ENCODE measurements at places on chromosomes 2 and 18.

GRCh38 chr2:154132827-154133226, 261.1 kb downstream of the GALNT13 start:
- DNase-seq, result no peak

DNA sequence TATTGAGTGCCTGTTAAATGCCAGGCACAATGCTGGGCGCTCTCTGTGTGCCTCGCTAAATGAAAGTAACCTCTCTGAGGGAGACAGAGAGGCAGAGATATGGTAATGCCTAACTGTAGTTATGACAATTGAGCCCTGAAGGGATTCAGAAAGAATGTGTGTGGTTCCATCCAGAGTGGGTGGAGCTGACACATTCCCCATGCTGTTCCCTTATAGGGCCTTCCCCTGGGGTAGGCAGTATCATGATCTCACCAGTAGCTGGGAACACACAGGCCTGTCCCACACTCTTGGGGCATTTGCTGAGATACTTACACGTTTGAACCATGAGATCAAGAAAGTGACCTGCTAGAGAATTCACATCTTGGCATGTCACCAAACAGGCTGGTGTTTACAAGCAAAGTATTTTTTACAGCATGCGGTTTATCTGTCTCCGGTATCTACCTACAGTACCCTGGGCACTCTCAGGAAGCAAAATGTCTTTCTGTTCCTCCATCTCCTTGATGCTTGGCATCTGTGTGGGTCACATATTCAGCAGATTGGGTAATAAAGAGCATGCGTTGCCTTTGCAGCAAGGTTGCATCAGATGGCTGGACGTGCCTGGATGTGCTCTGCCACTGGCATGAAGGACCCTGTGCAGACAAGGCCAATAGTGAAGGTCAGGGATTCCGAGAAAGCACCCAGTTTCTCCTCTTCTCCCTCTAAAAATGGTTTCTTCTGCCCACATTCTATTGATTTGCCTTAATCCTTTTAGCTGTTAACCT, 9.4 kb downstream of the CTIF start:
- peak; percentile 86 for DNase-seq

DNA sequence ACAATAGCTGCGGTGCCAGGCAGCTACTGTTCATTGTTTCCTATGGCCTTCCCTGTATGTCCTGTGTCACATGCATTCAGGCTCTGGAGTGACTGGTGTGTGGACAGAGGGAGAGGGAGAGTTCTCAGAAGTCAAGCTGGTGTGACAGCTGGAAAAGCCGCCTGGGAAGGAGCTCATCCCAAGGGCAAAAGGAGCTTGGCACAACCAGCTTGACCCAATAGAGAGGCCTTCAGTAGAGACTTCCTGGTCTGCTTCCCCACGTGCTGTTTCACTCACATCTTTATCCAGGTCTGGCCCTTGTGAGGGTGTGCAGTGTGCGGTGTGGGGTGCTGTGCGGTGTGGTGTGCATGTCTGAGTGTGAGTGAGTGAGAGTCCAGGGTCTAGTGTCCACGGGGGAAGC, 11.1 kb upstream of the NT5DC4 start:
- no peak for DNase-seq

GRCh38 chr2:236956031-236956618, 129.6 kb upstream of the COPS8 start:
- no peak for DNase-seq

GRCh38 chr2:182324665-182325064, 102.2 kb downstream of the PDE1A start:
- no peak for DNase-seq

- no peak for DNase-seq
These were observed 34.6 kb upstream of the SP3 start for GRCh38 chr2:173999724-174000123.

DNA sequence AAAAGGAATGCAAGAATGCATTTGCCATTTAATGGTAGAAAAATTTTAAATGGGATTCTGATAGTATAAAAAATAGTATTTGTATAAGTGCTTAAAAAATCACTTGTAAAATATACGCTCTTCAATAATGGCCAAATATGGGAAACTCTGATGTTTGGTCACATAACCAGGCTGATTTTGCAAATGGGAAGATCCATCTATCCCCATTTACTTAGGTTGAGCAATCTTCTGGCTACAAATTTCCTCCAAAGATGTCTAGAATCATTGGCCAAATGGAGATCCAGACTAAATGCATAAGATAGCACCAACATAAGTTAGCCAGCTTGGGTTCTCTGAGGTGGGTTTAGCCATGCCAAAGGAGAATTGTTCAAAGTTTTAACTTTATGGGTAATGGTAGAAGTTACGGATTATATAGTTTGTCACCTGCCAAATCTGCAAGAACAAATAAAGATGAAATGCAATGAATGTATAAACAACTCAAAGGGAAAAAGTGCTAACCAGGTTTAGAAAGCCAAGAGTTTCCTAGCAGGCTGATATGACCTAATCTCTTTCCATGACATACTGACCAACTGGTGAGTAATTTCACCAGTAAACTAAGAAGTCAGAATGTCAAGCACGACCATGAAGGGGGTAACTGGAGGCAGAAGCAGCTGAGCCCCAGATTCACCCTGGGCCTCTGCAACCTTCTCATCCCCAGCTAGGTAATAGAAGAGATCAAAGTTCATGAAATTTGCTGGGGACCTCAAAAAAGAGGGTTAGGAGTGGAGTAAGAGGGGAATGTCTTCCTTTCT, 10.0 kb downstream of the RHOB start:
- no peak for DNase-seq

DNA sequence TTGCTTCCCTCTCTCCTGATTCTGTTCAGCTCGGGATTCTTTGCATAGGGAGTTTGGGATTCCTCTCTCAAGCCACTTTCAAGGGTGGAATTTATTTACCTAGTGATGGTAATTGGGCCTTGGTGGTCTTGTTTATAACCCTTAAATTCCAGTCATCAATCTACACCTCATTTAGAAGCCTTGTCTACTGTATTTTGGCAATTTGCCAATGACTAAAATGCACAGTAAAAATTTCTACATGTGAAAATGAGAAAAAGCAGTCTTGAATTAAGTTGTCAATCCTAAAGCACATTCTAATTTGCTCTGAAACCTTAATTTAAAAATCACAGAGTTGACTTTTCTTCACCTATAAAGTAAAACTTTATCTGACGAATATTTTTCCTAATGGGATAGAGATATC, 749.2 kb upstream of the CRIM1 start:
- DNase-seq, result no peak

DNA sequence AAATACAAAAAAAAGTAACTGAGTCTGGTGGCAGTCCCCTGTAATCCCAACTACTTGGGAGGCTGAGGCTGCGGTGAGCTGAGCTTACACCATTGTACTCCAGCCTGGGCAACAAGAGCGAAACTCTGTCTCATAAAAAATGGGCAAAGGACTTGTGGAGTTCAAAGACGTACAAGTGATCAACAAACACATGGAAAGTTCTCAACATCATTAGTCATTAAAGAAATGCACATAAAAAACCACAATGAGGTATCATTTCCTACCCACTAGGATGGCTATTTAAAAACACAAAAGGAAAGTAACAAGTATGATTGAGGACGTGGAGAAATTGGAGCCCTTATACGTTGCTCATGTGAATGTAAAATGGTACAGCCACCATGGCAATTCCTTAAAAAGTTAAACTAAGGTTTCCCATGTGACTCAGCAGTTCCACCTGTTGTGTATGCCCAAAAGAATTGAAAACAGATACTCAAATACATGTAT, 52.3 kb downstream of the RAB10 start:
- peak; percentile 24 for DNase-seq

DNA sequence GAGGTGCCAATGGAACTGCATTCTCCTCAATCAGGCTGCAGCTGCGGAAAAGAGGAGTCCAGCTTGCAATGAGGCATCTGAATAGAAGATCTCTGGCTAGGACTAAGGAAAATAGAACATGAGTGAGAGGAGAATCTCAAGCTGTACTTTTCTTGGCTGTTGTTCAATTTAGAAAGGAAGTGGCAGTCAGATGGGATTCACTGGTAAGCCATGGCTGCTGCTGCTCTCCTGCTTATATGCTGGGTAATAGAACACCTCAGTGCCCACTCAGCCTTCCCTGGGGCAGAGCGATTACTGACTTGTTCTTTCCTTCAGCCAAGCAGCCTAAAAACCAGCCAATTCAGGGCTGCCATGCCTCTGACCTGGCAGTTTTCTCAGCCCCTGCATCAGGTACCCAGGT, 17.6 kb upstream of the CHST9 start:
- no peak for DNase-seq

DNA sequence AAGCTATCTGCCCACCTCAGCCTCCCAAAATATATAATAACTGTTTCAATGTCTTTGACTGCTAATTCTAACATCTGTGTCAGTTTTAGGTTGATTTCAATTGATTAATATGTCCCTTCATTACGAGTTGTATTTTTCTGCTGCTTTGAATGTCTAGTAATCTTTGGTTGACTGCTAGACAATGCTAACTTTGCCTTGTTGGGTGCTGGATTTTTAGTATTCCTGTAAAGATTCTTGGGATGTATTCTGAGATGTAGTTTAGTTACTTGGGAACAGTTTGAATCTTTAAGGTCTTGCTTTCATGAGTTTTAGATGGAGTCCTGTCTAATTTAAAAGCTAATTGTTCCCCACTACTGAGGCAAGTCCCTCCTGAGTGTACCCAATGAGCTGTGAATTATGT, 114.4 kb downstream of the TFCP2L1 start:
- DNase-seq, result no peak

DNA sequence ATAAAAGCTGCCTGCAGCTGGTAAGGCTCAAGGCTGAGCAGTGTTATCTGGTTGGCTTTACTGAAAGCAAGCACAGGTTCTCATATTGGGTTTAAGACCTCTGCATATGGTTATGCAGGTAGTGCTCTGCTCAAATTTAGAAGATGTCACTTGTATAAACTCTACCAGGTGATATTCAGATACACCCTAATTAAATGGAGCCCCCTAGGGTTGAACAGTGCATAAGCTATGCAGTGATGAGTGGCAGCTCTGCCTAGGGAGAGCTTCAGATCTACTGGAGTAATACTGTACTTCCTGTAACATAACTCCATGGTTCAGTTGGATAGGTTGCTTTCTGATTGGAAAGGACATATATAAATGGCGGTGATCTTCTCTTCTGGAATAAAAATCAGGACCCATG, 222.7 kb downstream of the CYRIA start:
- no peak for DNase-seq

DNA sequence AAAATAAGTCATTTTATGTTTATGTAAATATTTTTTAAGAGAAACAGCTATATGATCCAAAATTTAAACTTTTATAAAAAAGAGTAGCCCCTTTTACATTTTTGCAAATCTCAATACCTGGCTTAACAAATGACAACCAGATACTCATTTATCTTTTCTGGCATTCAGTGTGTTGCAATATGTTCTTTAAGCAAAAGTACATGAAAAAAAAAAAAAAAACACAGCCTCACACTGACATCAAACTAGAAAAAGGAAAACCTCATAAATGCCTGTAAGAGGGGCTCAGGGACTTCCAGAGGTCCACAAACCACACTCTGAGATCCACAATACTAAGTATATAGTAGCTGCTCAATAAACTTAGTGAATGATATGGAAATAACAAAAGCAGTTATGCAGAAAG, 21.9 kb downstream of the PPP4R3B start:
- DNase-seq, result no peak

DNA sequence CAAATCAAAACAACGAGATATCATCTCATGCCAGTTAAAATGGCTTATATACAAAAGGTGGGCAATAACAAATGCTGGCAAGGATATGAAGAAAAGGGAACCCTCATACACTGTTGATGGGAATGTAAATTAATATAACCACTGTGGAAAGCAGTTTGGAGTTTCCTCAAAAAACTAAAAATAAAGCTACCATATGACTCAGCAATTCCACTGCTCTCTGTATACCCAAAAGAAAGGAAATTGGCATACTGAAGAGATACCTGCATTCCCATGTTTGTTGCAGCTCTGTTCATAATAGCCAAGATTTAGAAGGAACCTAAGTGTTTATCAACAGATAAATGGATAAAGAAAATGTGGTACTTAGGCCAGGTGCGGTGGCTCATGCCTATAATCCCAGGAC, 124.8 kb downstream of the MSTN start:
- DNase-seq, result no peak

GRCh38 chr18:9913151-9913525, 678 bp upstream of the VAPA start:
- DNase-seq, result peak; percentile 26

- DNase-seq, result no peak
These were observed 51.8 kb upstream of the CCDC150 start for GRCh38 chr2:196587739-196588138.

DNA sequence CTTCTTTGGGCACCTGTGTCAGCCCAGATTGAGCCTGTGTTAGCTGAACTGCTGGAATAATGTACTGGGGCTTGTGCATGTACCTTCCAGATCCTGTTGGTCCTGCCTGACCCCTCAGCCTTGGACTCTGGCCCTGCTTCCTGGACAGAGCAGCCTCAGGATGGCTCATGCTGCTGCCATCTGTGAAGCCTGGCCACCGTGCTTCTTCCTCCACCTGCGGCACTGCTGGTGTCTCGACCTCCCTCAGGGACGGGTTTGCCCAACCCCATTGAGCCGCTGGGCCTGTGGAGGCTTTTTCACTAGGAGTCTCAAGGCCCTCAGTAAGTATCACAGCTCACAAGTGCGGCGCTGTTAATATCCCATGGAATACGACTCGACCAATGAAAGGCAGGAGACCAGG, 342.7 kb downstream of the TGIF1 start:
- no peak for DNase-seq

Measured in brain microvascular endothelial cell (primary cell).